ENCODE measurements at places on chromosomes 4 and X.

DNA sequence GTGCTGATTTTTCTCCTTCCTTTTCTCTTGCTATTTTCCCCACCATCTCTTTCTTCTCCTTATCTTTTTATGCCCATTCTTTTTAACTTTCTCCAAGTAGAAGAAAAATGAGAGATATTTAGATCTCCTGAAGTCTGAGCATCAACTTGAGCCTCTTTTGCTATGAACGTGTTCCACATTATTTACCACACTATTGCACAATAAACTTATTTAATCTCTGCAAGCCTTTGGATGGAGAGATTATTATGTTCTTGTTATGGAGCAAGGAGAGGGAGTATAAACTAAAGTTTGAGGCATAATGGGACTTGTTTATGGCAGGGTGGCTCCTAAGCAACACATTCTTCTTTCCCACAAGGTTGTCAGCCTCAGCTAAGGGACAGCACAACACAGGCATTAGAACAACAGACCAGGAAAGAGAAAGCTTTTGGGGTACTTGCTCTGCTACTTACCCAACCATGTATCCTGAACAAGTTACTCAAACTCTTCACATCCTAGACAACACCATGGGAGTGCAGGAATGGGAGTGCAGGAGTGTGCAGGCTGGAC, 365.5 kb upstream of the BOD1L1 start:
- no peak for DNase-seq

DNA sequence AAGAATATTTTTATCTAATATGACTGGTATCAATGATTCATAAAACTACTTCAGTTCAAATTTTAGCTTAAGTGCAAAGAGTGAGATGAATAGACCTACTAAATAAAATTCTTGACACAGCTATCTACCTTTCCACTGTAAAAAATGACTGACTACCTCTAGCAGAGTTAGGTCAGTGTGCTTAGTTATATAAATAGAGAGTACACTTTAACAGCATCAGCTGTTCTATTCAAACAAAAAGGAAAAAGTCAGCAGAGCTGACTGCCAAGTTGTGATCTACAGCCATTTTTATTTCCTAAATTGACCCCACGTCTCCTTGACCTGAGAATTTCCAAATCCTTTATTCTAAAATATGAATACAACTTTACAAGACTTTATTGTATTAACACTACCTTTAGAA, 262.4 kb downstream of the CAMK2D start:
- DNase-seq = no peak

GRCh38 chr4:36226430-36227227, 17.7 kb downstream of the ARAP2 start:
- DNase-seq = no peak

DNA sequence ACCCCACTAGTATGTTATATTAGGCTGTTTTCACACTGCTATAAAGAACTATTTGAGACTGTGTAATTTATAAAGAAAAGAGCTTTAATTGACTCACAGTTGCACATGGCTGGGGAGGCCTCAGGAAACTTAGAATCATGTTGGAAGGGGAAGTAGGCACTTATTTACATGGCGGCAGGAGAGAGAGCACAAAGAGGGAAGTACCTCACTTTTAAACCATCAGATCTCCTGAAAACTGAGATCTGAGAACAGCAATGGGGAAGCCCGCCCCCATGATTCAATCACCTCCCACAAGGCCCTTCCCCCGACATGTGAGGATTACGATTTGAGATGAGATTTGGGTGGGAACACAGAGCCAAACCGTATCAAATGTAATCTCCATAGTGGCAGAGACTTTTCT, 45.4 kb upstream of the XK start:
- DNase-seq = no peak

DNA sequence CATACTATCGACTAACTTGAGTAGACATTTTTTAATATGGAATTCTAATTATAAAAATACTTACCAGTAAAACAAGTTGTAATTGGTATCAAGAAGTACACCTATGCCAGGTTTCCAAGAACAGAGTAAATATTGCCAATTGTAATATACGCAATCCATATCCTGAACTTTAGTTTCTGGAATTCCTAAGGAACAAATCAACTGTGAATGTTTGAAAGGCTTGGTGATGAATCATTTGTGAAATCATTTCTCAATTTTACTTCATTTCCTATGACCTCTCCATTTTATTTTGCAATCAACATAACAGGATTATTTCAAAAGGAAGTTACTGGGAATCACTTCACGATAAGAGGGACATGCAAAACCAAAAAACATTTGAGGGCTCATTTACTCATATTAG, 3.7 kb downstream of the IL13RA2 start:
- peak; percentile 6 for DNase-seq

DNA sequence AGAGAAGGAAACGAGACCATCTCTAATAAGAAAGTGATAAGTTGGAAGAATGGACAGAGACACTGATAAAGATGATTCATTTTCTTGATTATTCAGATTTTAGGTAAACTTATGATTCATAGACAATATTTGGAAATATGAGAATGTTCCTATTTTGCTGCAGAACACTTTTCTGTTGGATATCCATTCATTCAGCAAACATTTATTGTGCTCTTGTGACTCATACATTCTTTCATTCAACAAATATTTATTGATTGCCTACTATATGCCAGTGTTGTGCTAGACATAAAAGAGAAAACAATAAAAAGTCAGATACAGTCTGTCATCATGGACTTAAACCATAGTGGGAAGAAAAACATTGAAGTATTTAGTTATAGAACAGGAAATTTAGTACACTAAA, 1232.0 kb downstream of the STIM2 start:
- DNase-seq = no peak

DNA sequence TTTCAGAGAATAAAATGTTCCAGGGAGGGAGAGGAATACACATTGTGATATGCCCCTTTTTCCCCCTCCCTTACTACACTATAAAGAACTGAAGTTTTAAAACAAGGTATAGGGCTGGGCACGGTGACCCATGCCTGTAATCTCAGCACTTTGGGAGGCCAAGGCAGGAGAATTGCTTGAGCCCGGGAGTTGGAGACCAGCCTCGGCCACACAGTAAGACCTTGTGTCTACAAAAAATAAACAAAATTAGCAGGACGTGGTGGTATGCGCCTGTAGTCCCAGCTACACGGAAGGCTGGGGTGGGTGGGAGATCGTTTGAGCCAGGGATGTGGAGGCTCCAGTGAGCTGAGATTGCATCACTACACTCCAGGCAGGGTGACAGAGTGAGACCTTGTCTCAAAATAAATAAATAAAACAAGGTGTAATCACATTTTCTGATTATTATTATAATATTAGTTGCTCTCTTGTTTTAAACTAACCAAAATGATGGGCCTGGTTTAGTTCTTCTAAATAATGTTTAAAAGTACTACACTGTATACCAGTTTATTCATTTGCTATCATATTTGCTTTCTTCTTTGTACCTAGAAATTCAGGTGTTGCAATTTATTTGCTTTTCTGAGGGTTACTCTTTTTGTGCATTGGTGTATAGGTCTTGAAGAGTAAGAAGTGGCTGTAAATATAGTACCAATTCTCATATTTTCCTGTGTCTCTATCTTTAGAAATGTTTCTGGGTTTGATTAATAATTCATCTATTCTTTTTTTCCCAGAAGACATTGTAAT, 8.8 kb downstream of the TBC1D8B start:
- no peak for DNase-seq

- DNase-seq = no peak
These were observed 1131.7 kb downstream of the SH3BGRL start for GRCh38 chrX:82333575-82333974.

GRCh38 chrX:100208076-100208475, 202.0 kb downstream of the PCDH19 start:
- DNase-seq = no peak

GRCh38 chr4:83083925-83084475, 30.5 kb downstream of the PLAC8 start:
- no peak for DNase-seq

DNA sequence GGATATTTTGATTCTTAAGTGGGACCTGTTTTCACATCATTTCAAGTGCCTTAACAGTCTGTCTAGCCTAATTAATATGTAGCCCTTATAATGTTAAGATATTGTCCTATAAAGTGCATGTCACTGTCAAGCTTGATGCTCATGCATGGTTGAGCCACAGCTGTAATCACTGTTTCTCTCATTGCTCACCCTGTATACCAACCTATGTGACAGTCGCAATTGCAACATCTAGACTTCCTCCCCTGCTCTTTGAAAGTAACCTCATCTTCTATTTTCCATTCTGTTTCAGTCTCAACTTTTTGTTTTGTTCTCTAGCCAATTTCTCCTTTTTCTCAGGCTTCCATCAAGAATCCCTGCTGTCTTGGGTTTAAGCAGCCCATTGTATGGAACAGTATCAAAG, 24.4 kb upstream of the MSL3 start:
- DNase-seq = no peak

- DNase-seq = no peak
These were observed 45.5 kb downstream of the GLRB start for GRCh38 chr4:157121401-157121800.

- DNase-seq = no peak
These were observed 68.2 kb upstream of the FAM241A start for GRCh38 chr4:112076919-112077608.

DNA sequence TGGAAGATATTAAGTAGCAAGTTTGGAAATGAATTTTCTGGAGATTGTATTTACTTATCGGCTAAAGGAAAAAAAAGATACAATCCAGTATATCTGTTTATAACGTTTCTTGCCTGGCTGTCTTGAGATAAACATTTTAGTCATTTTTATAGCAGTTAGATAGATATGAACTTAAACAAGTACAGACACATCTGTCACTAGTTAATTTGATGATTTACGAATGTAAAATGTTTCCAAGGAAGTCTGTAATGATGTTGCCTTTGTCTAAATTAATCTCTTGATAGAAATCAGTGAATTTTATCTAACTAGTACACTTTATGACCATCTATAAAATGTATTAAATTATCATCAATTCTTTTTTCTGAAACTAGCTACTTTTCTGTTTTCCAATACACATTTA, 5.7 kb downstream of the BMPR1B start:
- no peak for DNase-seq

GRCh38 chr4:41346306-41347061, 89.8 kb downstream of the UCHL1 start:
- DNase-seq = no peak

DNA sequence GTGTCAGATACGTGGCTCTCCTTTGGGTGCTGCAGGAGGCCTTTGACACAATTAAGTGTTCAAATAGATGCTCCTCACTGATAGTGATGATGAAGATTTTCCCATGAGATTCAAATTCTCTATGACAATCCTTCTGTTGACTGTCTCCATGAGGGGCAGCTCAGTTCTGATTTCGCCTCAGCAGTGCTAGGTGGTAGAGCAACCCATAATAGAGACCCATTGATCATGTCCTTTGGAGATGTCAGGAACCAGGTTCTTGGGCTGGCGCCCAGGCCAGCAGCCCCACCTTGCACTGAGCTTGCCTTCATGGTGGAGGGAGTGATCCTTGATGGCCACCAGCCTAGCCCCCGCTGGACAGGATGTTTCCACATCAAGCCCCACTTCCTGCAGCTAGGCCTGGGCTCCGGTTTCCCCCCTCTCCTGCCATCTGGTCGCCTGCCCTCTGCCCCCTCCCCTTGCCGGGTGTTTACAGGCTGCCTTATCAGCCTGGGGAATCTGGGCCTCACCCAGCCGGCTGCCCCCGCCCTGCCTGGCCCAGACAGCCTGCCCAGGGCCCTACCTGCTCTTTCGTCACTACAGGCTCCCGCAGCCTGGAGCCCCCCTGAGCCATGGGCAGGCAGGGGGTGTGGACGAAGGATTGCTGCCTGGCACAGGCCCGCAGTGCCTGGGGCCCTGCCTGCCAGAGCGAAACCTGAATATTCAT, 12.6 kb downstream of the ELF4 start:
- DNase-seq = no peak

GRCh38 chr4:78396613-78397291, 154.8 kb upstream of the ANXA3 start:
- DNase-seq = no peak

- DNase-seq = no peak
These were observed 308.0 kb downstream of the RAPGEF2 start for GRCh38 chr4:159410891-159411290.

GRCh38 chrX:119475389-119476101, 7.3 kb downstream of the SLC25A5 start:
- no peak for DNase-seq

- no peak for DNase-seq
These were observed 17.8 kb downstream of the SSR4 start for GRCh38 chrX:153812220-153812619.

GRCh38 chr4:61003301-61003700, 196.8 kb upstream of the ADGRL3 start:
- DNase-seq = peak; percentile 32

GRCh38 chr4:169811476-169811875, 53.7 kb upstream of the HPF1 start:
- DNase-seq = no peak

DNA sequence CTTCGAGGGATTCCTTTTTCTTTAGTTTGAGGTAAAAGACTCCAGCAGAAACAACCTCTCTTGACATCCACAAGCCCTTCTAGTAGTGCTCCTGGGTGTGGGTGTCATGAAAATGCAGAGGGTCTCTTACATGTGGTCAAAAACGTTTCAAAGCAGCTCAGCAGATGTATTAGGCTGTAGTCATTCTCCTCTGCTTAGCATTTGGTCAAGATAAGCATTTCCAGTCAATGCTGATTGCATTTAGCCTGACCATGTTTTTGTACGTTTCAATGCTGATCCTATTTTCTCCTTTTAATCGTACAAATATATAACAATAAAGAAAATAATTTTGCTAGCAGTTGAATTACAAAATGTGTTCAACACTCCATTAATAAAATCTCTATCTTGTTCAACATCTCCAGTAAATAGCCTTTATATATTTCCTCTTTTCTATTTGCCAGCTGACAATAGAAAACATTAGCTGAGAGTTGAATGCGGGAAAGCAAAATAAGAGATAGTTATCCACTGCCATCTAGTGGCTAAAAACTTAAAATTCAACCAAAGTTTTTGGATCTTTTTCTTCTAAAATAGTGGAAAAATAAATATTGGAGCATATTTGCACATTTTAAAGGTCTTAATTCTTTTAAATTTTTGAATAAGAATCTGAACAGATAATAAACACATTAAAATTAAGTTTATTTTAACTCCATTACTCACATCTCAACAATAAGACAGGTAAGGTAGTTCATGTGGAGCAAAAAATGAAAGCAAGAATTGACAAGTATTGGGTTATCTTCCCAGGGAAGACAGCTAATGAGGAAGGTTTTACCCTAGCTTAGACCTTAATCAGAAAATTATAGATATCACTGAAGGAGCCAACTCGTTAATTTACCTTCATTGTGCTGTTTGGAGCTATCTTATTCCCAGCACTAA, 15.2 kb upstream of the PACRGL start:
- no peak for DNase-seq

GRCh38 chr4:5370286-5370685, 319.0 kb downstream of the STK32B start:
- peak; percentile 17 for DNase-seq

- no peak for DNase-seq
These were observed 653 bp downstream of the HHIP start for GRCh38 chr4:144646523-144647094.

GRCh38 chrX:153791104-153791852, 2.9 kb downstream of the IDH3G start:
- DNase-seq = no peak

- no peak for DNase-seq
These were observed 47.4 kb downstream of the CCSER1 start for GRCh38 chr4:90174621-90175023.

All from fibroblast of lung (primary cell).